ENCODE measurements at places on chromosomes 2 and 18.

DNA sequence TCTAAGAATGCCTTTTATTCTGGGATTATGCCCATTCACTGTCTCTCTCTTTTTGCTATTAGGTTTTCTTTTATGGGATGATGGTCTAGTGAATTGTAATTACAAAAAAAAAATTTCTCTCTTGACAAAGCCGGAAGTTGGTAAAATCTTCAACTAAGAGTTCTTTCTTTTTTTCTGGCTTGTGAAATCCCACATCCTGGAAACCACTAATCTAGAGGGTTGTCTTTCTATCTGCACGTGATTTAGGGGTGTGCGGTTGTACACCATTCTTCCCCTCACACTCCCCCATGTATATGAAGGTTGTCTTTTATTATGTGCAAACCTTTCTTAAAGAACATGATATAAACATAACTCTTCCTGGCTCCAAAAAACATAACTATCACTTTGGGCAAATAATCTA, 52.0 kb downstream of the GATA6 start:
- DNase-seq, result no peak

DNA sequence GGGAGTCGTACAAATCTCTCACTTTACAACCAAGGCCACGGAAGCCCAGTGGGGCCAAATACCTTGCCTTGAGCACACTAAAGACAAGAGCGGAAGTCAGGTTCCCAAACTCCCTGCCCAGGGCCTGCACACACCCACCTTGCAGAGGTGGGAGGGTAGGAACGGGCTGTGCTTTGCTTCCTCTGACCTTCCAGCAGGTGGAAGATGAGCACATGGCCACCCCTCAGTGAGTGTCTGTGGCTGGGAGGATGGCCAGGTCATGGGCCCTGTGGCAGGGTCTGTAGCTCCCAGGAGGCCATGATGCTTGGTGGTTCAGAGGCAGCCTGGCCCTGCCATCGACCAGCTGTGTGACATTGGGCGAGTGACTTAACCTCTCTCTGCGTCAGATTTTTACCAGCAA, 218.2 kb downstream of the ZBTB7C start:
- DNase-seq, result no peak

GRCh38 chr2:101241158-101241557, 11.5 kb upstream of the CNOT11 start:
- DNase-seq, result no peak

DNA sequence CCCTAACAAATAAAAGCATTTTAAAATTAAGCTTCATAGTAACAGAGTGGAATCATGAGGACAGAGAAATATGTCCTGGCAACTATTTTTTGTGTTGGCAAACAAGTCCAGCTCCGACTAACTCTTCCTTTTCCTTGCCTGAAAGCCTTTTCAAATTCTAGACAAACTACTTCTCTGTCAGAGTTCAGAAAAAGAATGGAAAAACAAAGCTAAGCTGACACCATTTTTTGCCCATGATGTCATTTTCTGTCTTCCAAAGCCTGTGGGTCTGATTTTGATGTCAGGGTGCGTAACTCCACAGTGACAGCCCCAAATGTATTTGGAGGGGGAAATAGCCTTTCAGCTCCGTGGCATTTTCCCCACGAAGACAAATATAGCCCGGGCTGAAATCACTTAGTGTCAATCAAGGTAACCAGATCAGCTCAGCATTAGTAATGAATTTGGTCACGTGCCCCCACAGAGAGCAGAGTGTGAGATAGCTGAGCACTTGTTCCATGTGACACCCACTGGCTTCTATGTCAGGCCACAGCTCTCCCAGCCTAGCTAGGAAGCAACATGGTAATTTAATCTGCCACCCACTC, 233.0 kb upstream of the SIX2 start:
- no peak for DNase-seq

- DNase-seq, result no peak
Observed at GRCh38 chr2:129293326-129293725, 686.1 kb upstream of the RAB6C start.

GRCh38 chr2:19021100-19021476, 337.3 kb downstream of the OSR1 start:
- DNase-seq, result no peak

DNA sequence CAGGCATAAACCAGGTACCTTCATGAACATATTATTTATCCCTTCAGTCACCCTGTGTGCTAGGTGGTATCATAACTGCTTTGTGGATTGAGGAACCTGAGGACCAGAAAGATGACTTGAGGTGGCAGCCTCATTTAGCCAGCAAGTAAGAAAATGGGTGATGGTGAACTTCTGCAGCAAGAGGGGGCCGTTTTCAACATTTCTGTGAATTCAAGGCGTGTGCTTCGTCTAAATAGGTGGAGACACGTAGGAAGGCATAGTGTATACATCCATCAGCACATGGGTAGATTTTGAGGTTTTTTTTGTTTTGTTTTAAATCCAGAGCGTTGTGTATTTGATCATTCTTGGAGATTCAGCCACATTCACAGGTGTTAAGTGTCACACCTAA, 118.7 kb downstream of the SPTBN1 start:
- DNase-seq, result no peak

- DNase-seq, result no peak
Observed at GRCh38 chr2:18804536-18804935, 215.2 kb upstream of the NT5C1B start.

DNA sequence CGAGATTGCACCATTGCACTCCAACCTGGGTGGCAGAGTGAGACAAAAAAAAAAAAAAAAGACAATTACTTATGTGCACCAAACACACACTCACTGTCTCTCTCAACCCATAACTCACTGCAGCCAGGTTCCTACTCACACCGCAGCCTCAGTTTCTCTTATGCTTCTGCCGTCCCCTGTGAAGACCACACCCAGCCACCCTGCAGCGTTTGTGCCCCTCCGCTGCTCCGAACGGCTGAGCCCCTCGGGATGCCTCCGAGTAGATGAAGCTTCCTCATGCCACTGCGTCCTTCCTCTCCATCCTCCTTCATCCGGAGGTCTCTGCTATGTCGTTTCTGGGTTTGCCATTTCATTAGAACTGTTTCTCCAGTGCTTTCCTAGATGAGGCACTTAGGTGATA, 160.1 kb downstream of the TWIST2 start:
- DNase-seq, result no peak

- DNase-seq, result no peak
Observed at GRCh38 chr2:45018023-45018422, 8.8 kb upstream of the SIX2 start.

DNA sequence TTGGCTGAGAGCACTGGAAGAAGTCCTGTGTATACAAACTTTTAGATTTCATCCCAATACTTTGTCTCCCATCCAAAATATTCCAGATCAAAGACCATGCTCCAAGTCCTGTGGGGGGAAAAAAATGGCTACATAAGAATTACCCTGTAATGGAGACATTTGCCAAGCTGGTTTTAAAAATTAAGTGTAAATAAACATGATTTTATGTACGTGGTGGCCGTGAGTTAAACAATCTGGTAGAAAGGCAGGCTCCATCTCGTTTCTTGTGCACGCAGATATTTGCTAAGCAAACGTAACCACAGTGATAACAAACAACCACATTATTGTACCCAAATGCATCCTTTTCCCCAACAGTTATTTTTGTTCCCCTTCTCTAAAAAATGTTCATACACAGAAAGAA, 176.4 kb downstream of the ZNF516 start:
- no peak for DNase-seq

- no peak for DNase-seq
Observed at GRCh38 chr2:174606336-174606735, 8.7 kb upstream of the WIPF1 start.

DNA sequence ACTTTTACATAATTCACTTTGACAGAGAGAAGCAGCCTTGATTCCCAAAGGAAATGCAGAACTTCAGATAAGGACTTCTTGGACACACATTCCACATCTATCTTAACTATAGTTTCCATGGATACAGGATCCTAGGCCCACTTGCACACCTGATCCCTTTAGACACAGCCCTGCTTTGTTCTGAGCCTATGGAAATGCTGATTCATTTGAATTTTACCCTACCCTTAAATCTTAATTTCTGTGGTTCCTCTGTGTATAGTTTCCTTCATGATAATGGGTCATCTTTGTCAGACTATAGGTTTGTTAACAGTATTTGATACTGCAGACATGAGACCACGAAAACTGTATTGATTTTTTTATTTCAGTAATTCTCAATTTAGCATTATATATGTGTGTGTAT, 77.4 kb downstream of the ACTR3 start:
- no peak for DNase-seq

Measured in stimulated activated CD8-positive, alpha-beta memory T cell treated with anti-CD3 and anti-CD28 coated beads, Interleukin-15, amount 100 ng/mL, for 24 hours (primary cell).